Stimulated activated CD8-positive, alpha-beta memory T cell treated with anti-CD3 and anti-CD28 coated beads, Interleukin-15, amount 100 ng/mL, for 4 hours (primary cell): ENCODE measurements at places on chromosomes 7 and 10.

DNA sequence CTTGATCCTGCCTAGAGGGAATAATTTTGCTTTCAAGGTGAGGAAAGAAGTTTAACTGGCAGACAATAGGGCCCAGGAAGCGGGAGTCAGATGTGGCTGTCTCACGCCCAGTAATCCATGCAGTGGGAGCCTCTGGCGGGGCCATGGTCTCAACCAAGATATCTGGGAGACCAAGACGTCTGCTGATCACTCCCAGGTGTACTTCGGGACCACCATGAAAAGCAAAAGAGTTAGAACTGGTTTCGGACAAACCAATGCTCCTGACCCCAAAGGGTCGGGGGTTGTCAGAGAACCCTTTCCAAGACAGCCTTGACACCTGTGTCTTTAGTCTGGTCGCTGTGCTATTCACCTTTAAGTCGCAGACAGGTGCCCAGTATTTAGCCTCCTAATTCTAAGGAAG lies 256.9 kb upstream of the MBL2 start:
- DNase-seq, result no peak

DNA sequence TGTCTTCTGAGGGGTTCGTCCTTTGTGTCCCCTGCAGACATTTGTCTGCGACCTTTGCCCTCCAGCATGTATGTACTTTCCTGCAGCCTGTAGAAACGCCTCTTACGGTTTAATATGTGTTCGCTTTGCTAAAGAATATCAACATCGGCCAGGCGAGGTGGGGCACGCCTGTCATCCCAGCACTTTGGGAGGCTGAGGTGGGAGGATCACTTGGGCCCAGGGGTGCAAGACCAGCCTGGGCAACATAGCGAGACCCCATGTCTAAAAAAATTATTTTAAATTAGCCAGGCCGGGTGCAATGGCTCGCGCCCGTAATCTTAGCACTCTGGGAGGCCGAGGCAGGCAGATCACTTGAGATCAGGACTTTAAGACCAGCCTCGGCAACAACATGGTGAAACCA lies 15.5 kb downstream of the ALKBH4 start:
- no peak for DNase-seq

DNA sequence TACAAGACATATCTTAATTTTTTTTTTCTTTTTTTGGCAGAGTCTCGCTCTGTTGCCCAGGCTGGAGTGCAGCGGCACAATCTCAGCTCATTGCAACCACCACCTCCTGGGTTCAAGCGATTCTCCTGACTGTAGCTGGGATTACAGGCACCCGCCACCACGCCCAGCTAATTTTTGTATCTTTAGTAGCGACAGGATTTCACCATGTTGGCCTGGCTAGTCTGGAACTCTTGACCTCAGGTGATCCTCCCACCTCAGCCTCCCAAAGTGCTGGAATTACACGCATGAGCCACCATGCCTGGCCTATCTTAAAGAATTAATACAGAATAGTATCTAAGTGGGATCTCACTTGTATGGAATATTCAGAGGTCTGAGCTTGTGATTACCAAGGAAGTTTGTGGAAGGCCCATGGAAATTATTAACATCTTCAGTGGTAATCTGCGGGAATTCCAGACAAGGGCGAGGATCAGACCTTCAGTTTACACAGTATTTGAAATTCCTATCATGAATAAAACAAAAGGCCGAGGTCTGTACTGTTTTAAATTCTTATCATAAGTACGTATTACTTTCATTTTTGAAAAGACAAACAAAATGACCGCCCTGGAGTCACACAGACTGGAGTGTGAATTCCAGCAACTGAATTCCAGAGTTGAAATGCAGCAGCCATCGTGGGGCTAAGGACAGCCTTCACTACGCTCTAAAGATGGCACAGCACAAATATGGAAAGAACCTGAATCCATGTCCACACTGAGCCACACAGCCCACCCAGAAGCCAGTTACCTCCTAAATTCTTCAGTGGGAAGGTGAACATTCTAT lies 16.7 kb downstream of the GPRIN2 start:
- no peak for DNase-seq

DNA sequence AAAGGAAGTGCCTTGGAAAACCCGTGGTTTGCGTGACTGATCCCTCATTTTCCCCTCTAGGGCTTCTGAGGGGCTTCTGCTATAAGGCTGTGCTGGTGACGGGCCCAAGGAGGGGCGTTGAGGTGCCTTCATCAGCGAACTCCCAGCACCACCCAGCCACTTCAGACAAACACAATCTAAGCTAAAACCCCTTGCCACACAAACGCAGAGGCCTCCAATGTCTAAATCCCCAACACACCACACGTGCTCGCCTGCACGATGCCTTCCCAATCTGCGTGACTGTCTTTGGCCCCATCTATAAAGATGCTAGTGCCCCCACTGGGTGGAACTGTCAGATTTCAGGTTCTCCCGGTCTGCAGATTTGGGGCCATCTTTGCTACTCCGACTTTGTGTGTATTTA lies 4.1 kb upstream of the GAD2 start:
- no peak for DNase-seq
